ENCODE measurements at places on chromosomes 5 and 9.

- no peak for DNase-seq
Measured at GRCh38 chr5:125530833-125531615, 784.6 kb upstream of the ZNF608 start.

DNA sequence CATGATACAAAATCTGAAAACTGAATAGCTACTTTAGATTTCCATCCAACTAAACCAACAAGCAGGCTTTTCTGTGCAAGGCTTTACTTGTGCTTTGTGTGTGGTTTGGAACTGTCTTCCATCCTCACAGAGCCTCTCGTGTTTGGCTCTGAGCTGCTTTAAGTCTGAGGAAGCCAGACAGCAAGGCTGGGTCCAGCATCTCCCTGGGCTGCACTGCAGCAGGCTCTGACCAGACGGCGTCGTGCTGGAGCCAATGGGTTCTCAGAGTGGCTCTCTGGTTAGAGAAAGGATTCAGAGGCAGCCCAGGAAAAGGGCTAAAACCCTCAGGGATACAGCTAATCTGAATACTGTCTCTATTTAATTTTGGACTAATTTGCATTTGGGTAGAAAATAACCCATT, 207.9 kb upstream of the EFNA5 start:
- peak; percentile 62 for DNase-seq

GRCh38 chr9:83451308-83451707, 86.9 kb downstream of the FRMD3 start:
- DNase-seq: no peak

DNA sequence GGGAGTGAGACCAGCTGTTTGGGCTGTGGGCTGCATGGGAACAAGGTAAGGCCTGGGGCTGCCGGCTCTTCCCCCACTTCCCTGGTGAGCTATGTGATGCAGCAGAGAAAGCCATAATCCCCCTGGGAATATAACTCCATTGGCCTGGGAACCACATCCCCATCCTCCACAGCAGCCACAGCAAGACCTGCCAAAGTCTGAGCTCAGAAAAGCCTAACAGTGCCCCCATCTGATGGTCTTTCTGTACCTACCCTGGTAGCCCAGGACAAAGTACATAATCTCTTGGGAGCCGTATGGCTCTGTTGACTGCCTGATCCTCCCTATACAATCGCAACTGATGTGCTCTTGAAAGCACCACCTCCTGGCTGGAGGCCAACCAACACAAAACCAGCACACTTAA, 432.6 kb downstream of the CDH18 start:
- DNase-seq: no peak

DNA sequence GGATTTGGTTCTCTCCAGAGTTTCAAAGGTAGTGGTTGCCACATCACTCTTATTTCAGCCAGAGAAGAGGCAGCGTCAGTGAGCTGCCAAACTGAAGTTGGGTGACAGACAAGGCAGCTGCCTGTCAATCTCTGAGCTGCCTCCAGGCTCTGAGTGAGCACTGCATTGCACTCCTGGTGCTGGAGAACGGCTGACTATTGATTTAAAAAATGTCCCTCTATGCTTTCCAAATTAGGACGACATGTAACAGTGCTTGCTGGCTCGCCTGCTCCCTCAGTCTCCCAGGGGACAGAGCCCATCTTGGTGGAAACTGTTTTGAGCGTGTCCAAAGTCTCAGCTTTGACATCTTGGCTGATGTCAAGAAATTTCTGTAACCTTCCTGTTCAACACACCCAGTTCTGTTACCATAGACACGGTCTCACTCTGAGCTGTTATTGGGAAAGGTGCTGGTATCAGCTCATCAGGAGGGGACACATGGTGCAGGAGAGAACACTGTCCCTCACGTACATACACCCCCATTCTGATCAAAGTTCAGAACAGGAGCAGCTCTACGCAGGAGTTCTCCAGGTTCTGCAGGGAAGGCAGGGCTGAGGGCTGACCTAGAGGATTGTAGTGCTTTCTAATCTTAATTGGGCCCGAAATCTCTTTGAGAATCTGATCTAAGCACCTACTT, 15.7 kb downstream of the PCDH12 start:
- DNase-seq: no peak

GRCh38 chr9:138069731-138070456, 192.3 kb downstream of the CACNA1B start:
- DNase-seq: no peak

GRCh38 chr9:97919217-97919813, 3.0 kb downstream of the TRMO start:
- DNase-seq: no peak

- DNase-seq: no peak
Measured at GRCh38 chr9:108296056-108296455, 559.7 kb downstream of the ACTL7B start.

DNA sequence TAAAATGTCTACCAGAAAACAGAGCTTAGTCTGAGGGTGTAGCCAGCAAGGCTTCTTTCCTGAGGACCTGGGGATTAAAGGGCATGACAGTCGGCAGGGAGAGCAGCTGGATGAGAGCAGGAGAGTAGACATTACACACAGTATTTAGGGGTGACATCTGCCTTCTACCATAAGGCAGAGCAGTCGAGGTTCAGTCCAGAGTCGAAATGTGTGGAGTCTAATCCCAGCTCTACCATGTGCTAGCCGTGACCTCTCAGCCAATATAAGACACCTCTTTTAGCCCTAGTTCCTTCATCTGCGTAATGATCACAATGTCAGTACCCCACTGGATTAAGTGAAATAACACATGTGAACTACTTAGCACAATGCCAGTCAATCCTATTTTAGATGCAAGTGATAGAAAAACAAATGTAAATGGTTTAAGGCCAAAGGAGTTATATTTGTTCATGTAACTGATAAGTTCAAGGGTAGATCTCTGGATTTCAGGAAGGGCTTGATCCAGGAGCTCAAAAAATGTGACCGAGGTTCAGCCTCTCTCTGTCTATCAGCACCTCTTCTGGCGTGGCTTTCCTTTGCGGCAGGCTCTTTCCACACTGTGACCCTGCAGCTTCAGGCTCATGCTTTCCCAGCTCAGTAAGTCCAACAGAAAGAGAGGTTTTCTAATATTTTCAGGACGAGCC, 16.2 kb upstream of the CPLX2 start:
- DNase-seq: no peak

- no peak for DNase-seq
Measured at GRCh38 chr9:103041961-103042360, 46.8 kb downstream of the CYLC2 start.

GRCh38 chr9:112844771-112845542, 45.7 kb downstream of the SLC46A2 start:
- peak; percentile 85 for DNase-seq

GRCh38 chr9:31582071-31582470, 802.4 kb upstream of the ACO1 start:
- DNase-seq: no peak

- DNase-seq: peak; percentile 68
Measured at GRCh38 chr5:172164769-172165212, 23.2 kb downstream of the STK10 start.

DNA sequence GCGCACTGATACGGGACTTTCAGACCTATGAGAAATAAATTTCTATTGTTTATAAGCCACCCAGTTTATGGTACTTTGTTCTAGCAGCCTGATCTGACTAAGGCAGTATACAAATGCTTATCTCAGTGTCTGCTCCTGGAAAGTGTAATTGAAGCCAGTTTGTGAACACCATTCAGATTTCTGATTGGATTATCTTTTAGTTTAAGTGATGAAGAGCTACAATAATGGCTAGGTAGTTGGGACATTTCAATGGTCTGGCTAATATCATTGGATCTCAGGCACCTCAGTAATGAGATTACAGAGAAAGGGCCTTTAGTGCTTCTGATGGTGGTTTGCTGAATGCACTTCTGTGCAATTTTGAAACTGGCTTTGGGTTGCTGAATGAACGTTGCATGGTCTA, 133.5 kb downstream of the PSAT1 start:
- no peak for DNase-seq

- no peak for DNase-seq
Measured at GRCh38 chr9:79023134-79023580, 548.6 kb upstream of the TLE4 start.

GRCh38 chr5:60377826-60378225, 322.1 kb downstream of the DEPDC1B start:
- no peak for DNase-seq

GRCh38 chr9:99019510-99020331, 76.0 kb downstream of the COL15A1 start:
- no peak for DNase-seq

DNA sequence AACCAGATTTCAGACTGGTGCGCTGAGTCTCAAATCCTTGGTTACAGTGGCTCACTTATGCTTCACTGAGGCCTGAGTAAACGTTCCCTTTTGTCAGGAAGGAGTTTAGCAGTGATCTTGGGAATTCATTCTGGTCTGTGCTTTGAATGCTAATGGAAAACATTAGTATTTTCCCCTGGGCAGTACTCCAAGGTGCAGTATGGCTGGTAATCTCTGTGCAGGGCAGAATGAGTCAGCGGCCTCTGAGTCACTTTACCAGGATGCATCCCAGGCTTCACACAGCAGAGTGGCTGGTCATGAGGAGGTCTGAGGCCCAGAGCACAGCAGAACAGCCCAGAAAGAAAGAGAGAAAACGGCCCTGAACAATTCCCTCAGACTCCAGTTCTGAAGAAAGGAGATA, 54.0 kb downstream of the PCA3 start:
- DNase-seq: peak; percentile 77

- DNase-seq: no peak
Measured at GRCh38 chr9:83043597-83043996, 19.3 kb downstream of the RASEF start.

DNA sequence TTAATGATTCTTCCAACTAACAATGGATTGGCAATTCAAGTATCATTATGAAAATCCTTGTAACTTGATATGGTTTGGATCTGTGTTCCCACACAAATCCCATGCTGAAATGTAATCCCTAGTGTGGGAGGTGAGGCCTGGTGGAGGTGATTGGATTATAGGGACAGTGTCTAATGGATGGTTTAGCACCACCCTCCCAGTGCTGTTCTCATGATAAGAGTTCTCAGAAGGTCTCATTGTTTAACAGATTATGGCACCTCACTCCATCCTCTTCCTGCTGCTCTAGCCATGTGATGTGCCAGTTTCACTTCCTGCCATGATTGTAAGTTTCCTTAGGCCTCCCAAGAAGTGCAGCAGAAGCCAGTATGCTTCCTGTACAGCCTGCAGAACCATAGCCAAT, 1116.2 kb upstream of the EDIL3 start:
- DNase-seq: no peak

DNA sequence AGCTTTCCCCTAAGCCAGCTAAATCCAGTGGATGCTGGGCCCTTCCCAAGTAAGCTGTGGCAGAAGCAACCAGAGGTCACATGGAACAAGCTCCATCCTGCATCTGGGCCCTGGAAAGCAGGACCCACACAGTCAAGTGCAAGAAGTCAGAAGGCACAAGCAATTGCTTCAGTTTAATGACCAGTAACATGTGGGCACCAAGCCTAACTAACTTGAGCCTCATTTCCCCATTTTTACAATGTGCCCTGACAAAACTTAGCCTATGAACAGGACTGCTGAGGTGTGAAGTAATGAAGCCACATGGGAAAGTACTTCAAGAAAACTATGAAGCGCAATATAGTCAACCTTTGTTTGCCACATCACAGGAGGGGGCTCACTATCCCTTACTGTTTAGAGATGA, 90.5 kb downstream of the TLE1 start:
- DNase-seq: no peak

GRCh38 chr5:67144183-67144639, 52.4 kb downstream of the CD180 start:
- DNase-seq: no peak

DNA sequence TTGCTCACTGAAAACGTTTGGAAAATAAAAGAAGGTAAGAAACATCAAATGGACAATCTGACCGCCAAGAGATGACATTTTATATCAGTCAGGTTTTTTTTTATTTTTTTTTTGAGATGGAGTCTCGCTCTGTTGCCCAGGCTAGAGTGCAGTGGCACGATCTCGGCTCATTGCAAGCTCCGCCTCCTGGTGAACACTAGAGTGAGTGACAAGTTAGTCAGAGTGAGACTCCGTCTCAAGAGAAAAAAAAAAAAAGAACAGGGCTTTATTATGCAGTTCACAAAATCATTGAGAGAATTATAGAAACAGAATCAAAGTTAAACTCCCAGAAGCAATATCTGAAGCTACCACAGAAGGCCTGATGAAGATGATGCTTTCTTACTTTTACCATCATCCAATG, 70.1 kb downstream of the DTWD2 start:
- no peak for DNase-seq

GRCh38 chr5:59598547-59598874, 295.0 kb downstream of the PDE4D start:
- DNase-seq: no peak

DNA sequence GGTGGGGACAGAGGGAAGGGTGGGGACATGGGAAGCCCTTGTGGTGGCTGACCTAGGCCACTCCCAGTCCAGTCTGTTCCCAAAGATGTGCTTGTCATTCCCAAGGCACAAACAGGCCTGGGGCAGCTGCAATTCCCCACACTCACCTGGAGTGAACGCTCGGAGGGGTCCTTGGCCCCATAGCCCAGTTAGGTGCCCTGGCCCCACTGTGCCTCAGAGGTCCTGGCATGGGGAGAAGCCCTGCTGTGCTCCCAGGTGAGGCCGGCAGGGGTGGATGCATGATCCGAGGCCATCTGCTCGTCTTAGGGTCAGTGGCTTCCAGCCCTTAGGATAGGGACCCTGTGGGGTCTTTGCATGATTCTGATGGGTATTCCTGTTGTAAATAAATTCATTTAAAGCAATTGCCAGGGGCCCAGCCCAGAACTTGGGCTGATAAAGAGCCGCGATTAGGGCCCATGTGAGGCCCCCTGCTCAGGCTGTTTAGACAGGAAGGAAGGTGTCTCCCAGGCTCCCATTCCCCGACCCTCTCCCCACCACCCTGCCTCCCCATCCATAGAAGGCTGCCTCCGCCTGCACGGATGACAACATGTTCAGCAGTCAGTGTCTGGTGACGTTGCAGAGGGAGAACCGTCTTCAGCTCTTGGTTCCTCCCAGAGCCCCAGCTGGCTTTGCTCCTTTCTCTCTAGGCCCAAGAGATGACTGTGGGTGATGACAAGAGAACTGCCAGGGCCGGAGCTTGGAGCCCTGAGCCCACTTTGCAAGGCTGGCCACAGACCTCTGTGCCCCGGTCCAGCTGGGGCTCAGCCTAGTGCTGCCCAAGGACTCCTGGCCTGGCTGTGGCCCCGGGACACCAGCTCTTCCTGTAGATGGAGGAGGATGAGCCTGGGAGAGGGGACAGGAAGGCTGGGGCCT, 28.4 kb upstream of the IRX4 start:
- DNase-seq: no peak

DNA sequence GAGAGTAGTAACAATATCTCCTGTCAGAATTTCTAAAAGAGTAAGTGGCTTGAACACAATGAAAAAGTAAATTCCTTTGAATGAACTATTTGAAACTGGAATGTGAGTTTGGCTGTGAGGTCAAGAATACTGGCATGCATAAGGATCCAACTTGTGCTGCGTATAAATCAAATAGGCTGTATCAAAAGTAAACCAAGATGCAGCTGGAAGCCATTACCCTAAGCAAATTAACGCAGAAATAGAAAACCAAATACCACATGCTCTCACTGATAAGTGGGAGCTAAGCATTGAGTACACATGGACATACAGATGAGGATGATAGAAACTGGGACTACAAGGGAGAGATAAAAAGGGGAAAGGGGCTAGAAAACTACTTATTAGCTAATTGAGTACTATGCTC, 24.0 kb upstream of the SRFBP1 start:
- DNase-seq: no peak
